Common myeloid progenitor, CD34-positive (primary cell): ENCODE measurements at places on chromosomes 6 and 20.

DNA sequence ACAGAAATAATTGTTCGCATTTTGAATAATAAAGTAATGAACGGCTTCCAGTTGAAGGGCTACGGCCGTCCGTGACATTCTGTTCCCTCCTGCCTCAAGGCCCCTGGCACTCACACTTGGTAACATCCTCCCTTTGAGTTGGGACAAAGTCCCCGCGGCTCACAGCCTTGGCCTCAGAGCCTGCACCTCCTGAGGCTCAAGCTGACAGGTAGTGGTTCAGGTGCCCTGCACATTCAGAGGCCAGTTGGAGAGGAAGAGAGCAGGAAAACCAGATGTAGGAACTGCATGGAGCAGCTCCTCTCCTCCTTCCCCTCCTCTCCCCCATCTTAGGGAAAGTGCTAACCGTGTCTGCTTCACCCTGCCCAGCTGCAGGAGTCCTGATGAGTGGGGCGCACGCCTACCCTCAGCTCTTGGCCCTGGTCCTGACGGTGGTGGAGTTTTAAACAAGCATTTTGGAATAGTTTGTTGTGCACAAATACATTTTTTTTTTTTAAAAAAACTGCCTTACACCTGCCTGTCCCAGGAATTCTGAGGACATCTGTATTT is 393.1 kb downstream of the SMOC2 start:
- DNase-seq, result no peak

- no peak for DNase-seq
Measured at GRCh38 chr20:62704341-62704948, 4.2 kb upstream of the NTSR1 start.

DNA sequence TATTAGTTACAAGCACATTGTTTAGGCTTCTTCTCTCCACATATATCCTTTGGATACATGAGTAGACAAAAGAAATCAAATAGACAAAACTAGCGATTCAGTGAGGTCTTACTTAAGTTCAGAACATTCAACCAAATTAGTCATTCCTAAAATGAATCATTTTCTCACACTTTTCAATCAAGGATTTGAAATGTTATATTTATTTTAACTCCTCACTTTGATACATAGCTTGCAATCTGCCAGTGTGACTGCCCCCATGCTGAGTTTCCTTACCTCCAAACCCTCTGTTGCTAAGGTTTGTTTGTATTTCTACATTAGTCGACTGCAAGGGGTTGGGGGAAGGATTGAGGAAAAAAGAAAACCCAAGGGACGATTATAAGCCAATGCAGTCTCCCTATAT is 3.5 kb upstream of the MOXD1 start:
- no peak for DNase-seq

DNA sequence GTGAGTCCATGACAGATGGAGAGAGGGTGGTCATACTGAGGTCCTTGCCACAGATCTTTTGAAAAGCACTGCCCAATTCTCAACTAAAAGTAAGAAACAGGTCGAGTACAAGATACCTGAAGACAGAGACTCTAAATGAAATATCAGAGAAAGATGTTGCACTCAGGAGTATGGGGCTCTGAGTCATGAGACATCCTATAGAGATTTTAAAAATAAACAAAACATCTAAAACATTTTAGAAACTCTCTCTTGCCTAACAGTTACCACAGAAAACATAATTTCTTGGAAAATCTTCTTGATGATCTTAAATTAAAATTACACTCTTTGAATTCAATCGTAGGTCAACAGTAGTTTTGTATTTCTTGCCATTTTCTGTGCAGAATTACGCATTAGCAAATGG is 348.9 kb upstream of the MARCKS start:
- no peak for DNase-seq

GRCh38 chr6:1437553-1438406 is 48.4 kb downstream of the FOXF2 start:
- DNase-seq, result no peak

GRCh38 chr20:1014471-1014870 is 12.4 kb upstream of the RSPO4 start:
- no peak for DNase-seq

DNA sequence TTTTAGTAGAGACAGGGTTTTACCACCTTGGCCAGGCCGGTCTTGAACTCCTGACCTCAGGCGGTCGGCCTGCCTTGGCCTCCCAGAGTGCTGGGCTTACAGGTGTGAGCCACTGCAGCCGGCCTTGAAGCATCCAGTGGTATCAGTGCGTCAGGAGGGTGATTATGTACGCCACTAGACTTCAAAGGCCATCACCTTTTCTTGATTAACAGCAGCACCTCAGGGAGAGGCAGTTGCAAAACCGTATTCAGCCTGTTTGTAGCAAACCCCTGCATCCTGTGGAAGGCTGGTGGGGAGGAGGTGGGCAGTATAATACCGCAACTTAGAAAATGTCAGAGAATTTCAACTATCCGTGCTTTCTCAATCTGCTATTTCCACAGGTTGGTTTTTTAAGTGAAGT is 27.3 kb upstream of the SHLD1 start:
- no peak for DNase-seq
